ENCODE measurements at places on chromosomes 5 and 9.

GRCh38 chr9:135515083-135515951, 5.9 kb upstream of the LCN1 start:
- DNase-seq, result no peak

GRCh38 chr5:74145951-74146350, 494.6 kb downstream of the ENC1 start:
- no peak for DNase-seq

DNA sequence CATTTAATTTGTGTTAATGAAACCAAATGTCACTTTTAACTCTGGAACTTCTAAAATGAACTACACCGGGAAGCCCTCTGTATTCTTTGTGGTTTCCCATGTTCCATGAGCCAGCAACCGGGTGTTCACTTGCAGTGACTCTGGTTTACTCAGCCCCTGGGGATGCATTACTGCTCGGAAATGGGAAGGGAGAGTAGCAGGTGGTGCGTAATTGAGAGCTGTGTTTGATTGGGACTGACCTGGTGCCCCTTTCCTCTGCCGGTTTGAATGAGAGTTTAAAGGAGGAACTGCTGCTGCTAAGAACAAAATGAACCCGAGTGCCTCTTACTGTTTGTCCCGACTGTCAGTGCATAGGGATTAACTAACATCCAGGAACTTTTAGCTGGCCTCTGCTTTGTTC, 100.1 kb upstream of the DHFR start:
- peak; percentile 25 for DNase-seq

DNA sequence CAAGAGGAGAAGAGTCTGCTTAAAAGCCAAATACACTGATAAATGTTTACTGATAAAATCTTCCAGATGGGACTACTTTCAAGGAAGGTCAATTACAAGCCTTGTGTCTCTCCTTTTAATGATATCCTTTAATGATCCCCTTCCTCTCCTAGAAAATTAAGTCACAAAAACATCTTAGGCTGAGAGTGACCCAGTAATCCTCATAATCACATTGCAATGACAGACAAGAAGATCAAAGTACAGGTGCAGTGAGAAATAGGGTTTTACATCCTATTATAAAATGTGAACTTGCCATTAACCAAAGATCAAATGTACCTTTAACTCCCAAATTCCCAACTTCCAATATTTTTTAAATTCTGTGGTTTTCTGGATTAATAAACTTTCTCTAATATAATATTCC, 514.8 kb downstream of the RAB3C start:
- no peak for DNase-seq
